ENCODE measurements at places on chromosomes 1 and 21. TPM values are rescaled to one million over a fixed set of nuclear protein-coding genes. Genes with fewer than 3 reads are reported as not detected.

GRCh38 chr1:3852091-3852490 is 4.9 kb downstream of the CEP104 start:
- no peak for DNase-seq
- peaks cover 51% of the 10 kb centered on the region for H3K36me3 ChIP-seq
- H3K4me3 ChIP-seq: no peak overlapping the region
- H3K27ac ChIP-seq: no peak overlapping the region

DNA sequence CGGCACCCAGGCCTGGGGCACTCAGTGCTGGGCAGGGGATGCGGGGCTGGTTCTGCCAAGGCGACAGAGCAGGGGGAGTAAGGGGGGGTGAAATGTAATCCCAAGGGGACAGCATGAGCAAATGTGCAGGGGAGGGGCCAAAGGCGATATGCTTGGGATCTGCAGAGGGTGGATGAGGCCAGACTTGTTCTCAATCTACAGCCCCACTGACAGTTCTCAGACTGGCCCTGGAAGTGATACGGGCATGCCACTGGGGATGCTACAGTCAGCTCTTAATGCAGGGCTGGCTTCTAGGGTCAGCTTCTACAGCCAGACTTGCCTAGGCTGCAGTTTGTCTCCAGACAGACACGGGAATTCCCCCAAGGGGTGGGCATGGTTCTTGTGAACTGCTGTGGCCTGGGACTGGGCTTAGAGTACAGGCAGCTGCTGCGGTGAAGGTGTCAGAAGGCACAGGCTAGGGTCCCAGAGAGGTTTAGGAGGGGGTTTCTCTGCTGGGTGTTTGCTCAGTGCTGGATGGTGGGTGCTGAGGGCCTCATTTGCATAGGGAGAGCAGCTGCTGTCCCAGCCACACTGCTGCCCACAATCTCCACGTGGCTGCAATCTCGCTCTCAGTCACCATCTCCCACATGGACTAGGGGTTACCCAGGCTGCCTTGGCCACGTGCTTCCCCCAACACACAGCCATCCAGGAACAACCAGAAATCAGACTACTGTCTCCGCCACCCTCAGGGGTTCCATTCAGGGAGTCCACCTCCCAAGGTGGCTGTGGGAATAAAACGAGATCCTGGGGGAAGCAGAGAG is 190.1 kb downstream of the HIVEP3 start:
- no peaks in the 10 kb centered on the region for H3K36me3 ChIP-seq
- no peak overlapping the region for H3K4me3 ChIP-seq

GRCh38 chr21:39661121-39661520 is 48.4 kb downstream of the B3GALT5 start:
- no peaks in the 10 kb centered on the region for H3K36me3 ChIP-seq
- no peak overlapping the region for H3K4me3 ChIP-seq
- H3K27ac ChIP-seq: no peak overlapping the region
- peaks cover 14% of the 10 kb centered on the region for H3K4me1 ChIP-seq
- H3K27me3 ChIP-seq: no peaks in the 10 kb centered on the region

GRCh38 chr1:173527151-173527826 is 50.2 kb downstream of the PRDX6 start:
- DNase-seq: no peak
- H3K27me3 ChIP-seq: no peaks in the 10 kb centered on the region
- no peaks in the 10 kb centered on the region for H3K36me3 ChIP-seq
- H3K4me1 ChIP-seq: no peaks in the 10 kb centered on the region

DNA sequence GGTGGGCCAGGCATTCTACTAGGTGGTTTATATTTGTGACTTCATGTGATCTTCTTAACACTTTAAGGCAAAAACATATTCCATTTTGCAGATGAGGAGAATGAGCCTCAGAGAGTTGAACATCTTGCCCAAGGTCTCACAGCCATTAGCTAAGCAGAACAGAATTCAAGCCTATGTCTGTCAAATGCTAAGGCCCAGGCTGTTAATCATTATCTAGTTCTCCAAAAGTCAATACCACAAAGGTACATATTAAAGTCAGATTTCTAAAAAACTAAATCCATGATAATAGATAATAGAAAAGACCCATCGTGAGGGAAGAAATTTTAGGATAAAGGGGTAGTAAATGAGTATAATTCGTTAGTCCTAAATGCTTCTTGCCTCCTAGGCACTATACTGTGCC is 234.3 kb downstream of the KCNH1 start:
- no peak for DNase-seq
- H3K27me3 ChIP-seq: no peaks in the 10 kb centered on the region
- H3K36me3 ChIP-seq: no peaks in the 10 kb centered on the region
- H3K27ac ChIP-seq: no peak overlapping the region
- no peak overlapping the region for H3K4me3 ChIP-seq

DNA sequence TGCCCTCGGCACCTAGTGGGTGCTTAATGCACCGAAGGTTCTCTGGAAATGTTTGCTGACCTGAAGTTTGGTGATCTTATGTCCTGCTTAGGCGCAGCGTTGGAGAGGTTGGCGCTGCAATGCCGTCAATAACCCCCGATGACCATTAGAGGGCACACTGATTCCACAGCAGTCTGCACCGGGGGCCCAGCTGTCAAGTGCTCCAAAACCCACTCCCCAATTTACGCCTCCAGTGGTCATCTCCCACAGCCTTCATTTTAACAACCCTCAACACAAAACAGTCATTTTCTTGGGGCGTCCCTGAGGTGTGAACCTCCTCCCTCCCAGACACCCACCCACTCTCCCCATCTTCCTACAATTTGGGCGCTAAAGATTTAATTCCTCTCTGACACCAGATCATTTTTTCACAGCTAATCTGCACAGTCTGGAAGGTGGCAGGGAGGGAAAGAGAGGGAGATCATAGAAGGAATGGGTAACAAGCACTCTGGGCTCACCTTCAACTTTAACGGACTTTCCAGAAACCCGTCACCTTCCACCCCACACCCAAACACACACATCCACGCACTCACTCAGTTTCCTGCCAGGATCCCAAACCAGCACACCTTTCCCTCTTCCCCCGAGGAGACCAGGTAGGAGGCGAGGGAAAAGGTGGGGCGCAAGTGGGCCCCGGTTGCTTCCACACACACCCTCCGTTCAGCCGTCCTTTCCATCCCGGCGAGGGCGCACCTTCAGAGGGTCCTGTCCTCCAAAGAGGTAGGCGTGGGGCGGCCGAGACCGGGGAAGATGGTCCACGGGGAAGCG is 570 bp upstream of the NPR1 start:
- H3K27me3 ChIP-seq: peaks cover 44% of the 10 kb centered on the region
- peak overlapping the region; percentile 42 for H3K4me3 ChIP-seq
- H3K27ac ChIP-seq: peak overlapping the region; percentile 33
- peaks cover 30% of the 10 kb centered on the region for H3K4me1 ChIP-seq
- H3K36me3 ChIP-seq: no peaks in the 10 kb centered on the region

DNA sequence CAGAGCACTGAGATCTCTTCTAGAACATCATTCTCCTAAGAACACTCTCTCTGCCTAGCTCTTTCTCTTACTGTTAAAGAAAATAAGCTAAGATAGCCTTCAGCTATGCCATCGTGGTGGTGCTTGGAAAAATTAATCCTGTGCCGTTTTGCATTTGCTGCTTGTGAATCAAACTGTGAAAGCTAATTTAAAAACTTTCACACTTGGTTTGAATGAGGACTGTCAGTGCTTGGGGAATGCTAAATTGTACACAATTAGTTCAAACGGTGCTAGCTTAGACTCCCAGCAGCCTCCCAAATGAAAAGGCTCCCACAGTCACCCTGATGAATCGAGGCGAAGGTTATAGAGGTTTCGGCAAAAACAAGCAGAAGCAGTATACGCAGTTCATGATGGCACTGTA is 79.6 kb downstream of the DAB1 start:
- H3K36me3 ChIP-seq: no peaks in the 10 kb centered on the region
- H3K27ac ChIP-seq: no peak overlapping the region
- H3K4me3 ChIP-seq: no peak overlapping the region
- H3K4me1 ChIP-seq: no peaks in the 10 kb centered on the region
- H3K27me3 ChIP-seq: no peaks in the 10 kb centered on the region

GRCh38 chr21:15976807-15977206 is 247.0 kb downstream of the USP25 start:
- H3K27me3 ChIP-seq: no peaks in the 10 kb centered on the region
- no peak for DNase-seq
- H3K36me3 ChIP-seq: no peaks in the 10 kb centered on the region
- no peaks in the 10 kb centered on the region for H3K4me1 ChIP-seq
- no peak overlapping the region for H3K27ac ChIP-seq

DNA sequence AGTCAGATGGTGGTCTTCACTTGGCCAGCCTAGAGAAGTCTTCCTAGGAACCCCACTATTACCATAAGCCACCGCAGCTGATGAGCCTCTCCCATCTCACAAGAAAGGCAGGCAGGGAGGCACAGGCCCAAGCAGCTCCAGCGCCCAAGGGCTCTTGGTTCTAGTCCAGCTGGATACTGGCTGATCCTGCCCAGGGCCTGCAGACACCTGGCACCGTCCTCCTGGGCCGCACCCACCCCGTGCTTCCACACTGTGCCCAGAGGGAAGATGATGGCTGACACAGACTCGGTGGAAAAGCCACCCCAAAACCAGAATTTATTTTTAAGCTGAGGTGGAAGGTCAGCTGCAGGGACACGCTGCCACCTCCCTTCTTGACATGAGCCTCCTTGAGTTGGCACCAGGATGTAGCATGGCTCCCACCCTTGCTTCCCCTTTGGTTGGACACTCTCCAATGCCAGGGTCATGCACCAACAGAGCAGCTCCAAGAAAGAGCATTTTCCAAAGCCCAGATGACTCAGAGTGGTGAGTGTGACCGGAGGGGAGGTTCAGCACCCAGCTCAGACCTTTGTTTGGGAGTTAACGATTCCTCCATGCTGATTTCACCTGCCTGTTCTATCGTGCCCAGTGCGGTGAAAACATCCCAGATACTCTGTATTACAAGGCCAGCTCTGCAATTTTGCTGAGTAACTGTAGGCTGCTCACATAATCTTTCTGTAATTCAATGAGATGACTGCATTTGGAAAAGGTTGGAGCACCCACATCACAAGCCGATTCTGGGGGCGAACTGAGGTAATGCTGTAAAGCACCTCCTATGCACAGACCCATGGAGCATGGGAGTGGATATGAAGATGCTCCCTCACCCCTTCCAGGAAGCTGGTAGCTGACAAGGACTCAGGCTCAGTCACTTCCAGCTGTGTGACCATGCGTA is 63.1 kb upstream of the SLC2A1 start:
- DNase-seq: no peak
- no peaks in the 10 kb centered on the region for H3K36me3 ChIP-seq
- no peaks in the 10 kb centered on the region for H3K4me1 ChIP-seq
- H3K4me3 ChIP-seq: no peak overlapping the region

DNA sequence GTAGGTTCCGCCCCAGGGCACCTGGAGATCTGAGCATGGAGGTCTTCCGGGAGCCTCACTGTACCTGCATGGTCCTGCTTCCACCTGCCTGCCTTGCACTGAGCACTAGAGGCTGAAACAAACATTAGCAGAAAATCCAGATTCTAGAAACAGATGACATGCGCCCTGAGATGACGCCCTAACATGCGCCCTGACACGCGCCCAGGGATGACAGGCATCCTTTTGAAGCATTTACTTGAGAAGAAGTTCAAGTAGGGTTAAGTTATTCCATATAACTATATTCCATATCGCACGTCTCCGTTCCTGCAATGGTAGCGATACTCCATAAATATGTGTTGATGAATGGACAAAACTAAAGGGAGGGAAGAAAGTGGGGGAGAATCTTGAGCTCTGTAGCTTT is 13.7 kb downstream of the ACTA1 start:
- no peaks in the 10 kb centered on the region for H3K4me1 ChIP-seq
- H3K36me3 ChIP-seq: no peaks in the 10 kb centered on the region
- no peak overlapping the region for H3K27ac ChIP-seq
- no peak overlapping the region for H3K4me3 ChIP-seq

DNA sequence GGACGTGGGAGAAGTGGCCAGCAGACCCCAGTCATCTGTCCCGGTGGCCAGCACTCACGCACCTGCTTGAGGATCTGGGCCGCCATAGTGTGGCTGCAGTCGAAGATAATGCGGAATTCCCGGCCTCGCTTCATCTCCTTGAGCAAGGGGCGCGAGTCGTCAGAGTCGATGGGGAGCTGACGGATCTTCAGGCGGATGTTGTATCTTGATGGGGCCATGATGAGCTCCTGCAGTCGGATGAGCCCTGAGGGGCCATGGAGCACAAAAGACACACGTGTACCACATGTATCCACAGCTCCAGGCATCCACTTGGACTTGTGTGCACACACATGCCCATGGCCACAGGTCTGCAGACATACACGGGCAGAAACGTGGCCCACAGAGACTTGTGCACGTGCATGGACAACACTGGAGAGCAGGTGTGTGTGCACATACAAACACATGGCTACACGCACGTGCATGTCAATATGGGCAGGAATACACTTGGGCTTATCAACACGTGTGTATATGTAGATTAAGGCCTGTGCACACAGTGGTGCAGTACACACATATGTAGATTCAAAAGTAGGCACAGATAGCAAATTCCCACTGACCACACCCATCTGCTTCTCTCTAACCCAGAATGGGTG is 162.1 kb downstream of the GRIK3 start:
- peaks cover 48% of the 10 kb centered on the region for H3K27me3 ChIP-seq
- H3K36me3 ChIP-seq: no peaks in the 10 kb centered on the region
- no peak overlapping the region for H3K27ac ChIP-seq
- H3K4me1 ChIP-seq: no peaks in the 10 kb centered on the region

DNA sequence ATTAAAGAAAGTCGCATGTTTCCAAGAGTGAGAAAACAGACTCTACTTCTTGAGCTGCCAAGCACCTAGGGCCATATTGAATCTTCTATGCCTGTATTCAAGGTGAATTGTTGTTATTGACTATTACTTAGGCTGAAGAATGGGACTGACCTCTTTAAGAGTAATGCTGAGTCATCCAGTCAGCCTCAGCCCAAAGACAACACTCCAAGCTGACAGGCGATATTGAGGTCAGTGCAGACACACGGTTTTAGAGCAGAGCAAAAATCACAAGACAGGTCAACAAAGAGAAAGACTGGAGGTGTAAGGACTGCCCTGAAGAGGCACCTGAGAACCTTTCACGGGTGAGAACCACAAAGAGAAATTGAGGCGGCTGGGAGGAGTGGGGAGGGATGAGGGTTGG is 146.9 kb downstream of the MIS18A start:
- no peak overlapping the region for H3K27ac ChIP-seq
- no peak overlapping the region for H3K4me3 ChIP-seq
- H3K27me3 ChIP-seq: no peaks in the 10 kb centered on the region
- no peaks in the 10 kb centered on the region for H3K36me3 ChIP-seq
- no peak for DNase-seq

DNA sequence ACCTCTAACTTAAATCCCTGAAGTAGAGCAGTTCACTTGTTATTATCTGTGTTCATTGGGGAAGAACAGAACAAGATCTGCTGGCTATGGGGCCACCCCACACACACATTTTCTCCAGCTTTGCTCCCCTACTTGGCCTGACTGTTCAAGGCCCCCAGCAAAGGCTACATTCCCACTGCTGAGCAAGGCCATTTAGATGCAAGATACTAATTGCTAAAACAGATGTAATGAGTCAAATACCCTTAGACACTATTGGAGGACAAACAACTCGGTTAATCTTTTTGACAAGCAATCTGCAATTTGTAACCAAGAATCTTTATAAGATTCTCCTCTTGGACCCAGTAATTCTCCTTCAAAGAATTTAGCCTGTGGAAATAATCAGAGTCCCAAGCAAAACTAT is 67.7 kb downstream of the NAV1 start:
- DNase-seq: no peak
- H3K4me3 ChIP-seq: no peak overlapping the region
- H3K36me3 ChIP-seq: no peaks in the 10 kb centered on the region
- H3K27ac ChIP-seq: peak overlapping the region; percentile 38

VWA1 gene
- 32.1 TPM for total RNA-seq

DCDC2B gene
- not detected for total RNA-seq

SPRR1A gene
- total RNA-seq: not detected

FCRL1 gene
- not detected for total RNA-seq

CELA2A gene
- not detected for total RNA-seq

C1orf56 gene
- 4.9 TPM for total RNA-seq

C1QTNF12 gene
- 2.7 TPM for total RNA-seq

NBPF20 gene
- 2.0 TPM for total RNA-seq

RGS13 gene
- total RNA-seq: not detected

MYBPH gene
- not detected for total RNA-seq

CSF1 gene
- total RNA-seq: 9.4 TPM

S100A8 gene
- total RNA-seq: 29.7 TPM
